Small intestine (tissue), 16 donors: ENCODE measurements at places on chromosomes 1 and 21.
A peak's percentile ranks its signal among the peaks of the same experiment; 100 is the strongest.

DNA sequence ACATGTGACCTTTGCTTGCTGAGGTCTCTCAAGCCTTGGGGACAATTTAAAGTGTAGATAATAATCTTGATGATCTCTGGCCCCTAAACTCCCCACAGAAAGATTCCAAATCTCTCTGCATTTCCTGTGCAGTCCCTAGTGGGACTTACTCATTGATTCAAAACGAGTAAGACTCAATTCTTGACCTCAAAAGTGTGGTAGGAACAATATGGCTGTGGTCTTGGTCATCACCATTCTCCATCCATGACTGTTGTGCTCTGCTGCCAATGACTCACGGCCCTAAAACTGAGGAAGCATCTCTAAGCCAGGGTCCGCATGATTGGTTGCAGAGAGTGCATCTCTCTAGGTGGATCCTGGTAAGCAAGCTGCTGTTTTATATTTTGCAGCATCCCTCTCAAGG lies 268.0 kb downstream of the PTGER3 start:
- DNase-seq = no peak

- no peak for DNase-seq
Measured at GRCh38 chr1:90879281-90879680, 142.6 kb downstream of the ZNF644 start.

- no peak for DNase-seq
Measured at GRCh38 chr21:44750675-44751025, 39.3 kb upstream of the TSPEAR start.

DNA sequence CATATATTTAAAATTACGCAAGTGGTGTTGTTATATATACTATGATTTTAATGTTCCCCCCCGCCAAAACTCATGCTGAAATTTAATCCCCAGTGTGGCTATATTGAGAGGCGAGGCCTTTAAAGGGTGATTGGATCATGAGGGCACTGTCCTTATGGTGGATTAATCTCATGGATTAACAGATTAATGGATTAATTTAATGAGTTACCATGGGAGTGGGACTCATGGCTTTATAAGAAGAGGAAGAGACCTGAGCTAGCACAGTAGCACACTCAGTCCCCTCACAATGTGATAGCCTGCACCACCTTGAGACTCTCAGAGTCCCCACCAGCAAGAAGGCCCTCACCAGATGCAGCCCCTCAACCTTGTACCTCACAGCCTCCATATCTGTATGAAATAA lies 34.8 kb downstream of the C1orf198 start:
- DNase-seq = no peak

- DNase-seq = peak; percentile 71
Measured at GRCh38 chr1:234849832-234850231, 239.9 kb upstream of the IRF2BP2 start.

GRCh38 chr1:150813028-150813707 lies 5.1 kb upstream of the CTSK start:
- peak; percentile 66 for DNase-seq

DNA sequence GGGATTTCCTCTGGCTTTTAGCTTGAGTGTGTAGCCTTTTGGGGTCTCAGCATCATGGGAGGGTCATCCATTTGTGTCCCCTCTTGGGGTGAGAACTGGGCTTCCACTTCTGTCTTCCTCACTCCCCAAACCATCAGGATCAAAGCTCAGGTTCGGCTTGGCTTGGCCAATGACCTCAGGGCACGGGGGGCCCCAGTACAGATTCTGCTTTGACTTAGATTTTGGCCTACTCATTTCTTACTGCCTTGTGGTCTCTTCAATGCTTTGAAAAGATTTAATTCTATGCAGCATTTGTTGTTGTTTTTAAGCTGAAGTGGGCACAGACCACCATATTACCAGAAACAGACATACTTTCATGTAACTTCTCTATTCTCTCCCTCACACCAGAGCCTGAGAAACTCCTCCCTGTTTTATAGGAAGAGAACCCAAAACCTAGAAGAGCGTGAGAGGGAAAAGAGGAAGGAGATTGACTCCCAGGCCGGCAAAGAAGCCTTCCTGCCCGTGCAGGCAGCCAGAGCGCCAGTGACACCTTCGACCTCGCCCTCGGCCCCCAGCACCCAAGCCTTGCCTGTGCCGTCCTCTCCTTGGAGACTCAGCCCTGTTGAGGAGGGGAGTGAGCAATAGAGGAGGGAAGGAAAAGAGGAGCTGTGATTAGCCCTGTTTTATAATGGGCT lies 1.9 kb upstream of the S100A3 start:
- DNase-seq = no peak

DNA sequence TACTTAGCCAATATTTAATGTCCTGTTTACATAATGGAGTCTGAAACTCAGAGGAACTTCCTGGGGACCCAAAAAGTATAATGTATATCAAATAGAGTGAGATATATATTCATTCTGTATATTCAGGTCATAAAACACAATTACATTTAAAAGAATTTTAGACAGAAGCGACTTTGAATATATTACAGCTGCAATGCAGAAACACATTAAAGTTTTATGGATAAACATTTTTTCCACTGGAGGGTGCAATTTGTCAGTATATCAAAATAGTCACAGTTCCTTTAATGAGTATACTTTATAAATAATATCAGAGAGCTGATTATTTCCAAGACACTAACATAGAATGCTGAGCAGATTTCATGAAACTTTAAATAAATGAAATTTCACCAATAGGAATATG lies 43.9 kb upstream of the CRB1 start:
- no peak for DNase-seq

DNA sequence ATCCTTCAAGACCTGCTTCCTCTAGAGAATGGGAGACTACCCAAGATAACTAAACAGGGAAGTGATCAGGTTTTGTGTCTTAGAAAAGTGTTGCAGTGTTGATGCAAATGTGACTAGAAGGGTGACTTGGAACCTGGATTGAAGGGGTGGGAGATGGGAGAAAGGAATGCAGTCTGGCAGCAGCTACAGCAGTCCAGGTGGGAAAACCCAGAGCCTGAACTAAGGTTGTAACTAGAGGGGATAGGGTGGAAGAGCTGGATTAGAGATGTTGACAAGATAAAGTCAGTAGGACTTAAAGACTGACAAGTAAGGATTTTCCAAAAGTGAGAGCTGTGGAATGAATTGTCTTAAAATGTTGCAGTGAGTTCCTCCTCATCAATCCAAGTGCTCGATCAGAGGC lies 7.1 kb upstream of the SHISA4 start:
- no peak for DNase-seq

- DNase-seq = no peak
Measured at GRCh38 chr1:157512036-157512969, 40.0 kb downstream of the FCRL5 start.

DNA sequence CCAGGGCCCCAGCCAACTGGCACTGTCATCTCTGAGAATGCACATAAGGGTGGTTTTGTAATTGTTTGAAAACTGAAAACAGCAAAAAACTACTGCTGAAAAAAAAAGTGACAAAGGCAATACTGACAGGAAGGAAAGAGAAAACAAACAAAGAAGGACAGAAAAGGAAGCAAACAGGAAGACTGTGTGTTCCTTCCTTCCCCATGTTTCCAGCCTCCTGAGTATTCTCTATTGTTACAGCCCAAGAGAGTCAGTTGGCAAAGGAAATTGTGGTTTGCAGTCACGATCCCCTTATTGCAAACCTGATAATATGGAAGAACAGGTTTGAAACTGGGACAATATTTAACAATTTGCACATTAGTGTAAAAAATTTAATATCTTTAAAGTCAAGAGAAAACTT lies 1177.6 kb downstream of the PLA2G4A start:
- no peak for DNase-seq

DNA sequence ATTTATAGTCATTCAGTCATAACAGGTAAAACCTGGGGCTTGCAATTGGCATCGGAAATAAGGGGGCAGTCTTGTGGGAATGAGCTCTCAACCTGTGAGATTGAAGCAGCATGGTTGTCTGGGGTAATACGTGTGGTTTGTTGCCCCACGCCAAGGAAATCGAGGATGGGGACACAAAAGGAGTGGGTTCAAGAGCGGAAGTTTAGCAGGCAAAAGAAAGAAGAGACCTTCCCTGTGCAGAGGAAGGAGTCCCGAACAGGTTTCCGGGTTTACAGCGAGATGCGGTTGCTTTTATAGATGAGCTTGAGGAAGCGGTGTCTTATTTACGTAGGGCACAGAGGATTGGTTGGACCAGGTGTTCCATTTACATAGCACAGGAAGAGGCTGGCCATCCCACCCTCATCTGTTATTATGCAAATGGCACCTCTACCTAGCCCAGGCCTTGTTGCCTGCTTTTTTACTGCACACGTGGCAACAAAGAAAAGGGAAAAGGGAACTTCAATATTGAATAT lies 37.3 kb downstream of the IFNAR1 start:
- peak; percentile 58 for DNase-seq

DNA sequence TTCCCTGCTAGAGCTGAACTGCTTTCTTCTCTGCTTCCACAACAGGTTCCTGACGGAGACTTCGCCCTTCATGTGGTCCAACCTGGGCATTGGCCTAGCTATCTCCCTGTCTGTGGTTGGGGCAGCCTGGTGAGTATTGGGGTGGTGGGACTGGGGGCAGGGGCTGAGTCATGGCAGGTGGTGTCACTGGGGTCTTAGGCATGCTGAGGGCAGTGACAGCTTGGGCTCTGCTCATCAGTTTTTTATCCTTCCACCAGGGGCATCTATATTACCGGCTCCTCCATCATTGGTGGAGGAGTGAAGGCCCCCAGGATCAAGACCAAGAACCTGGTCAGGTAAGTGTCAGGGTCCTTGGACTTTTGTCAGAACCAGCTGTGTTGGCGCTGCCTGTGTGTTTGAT lies 1.3 kb downstream of the ATP6V0B start:
- no peak for DNase-seq

DNA sequence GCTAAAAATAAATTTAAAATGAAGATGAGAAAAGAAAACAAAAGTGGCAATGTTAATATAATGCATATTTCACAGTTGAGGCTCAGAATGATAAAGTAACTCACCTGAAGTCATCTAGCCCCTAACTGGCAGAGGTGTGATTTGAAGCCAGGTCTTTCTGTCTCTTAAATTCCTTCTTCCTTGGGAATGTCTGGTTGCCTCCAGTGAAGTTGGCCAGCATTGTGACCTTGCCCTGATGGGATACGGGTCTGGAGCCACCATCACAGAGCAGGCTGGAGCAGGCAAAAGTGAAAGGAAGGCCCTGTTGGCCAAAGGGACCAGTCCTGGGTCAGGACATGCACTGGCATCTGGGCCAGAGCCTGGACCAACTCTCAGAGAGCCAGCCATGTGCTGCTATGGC lies 111.7 kb downstream of the EPHB2 start:
- DNase-seq = no peak

- no peak for DNase-seq
Measured at GRCh38 chr21:28687586-28687985, 305.1 kb downstream of the LTN1 start.

GRCh38 chr1:55067022-55067778 lies 27.9 kb downstream of the PCSK9 start:
- DNase-seq = no peak

DNA sequence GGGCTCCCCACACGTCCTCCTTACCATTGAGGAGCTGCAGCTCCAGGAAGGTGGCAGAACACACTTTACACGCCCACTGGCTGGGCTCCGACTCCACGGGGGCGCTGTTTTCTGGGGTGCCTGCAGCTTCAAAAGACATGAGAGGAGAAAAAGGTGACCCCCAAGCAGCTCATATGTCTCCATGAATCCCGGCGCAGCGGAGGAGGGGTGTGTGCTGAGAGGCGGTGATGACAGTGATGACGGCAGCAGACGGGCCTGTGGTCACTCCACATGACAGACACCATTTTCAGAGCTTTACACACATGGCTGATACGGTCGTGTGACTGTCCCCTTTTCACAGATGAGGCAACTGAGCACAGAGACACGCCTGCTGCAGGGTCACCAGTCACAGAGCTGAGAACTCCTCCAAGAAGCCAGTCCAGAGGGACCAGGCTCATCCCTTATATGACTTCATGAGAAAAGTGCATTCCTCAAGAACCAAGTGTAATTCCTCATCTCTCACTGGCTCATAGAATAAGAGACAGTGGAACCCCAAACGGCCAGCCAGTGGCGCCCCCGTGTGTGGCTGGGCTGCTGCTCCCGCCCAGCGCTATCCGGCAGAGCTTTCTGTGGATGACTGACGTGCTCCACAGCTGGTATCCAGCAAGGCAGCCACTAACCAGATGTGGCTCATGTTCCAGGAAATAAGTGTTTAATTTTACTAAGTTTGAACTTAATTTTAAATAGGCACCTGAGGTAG lies 31.9 kb downstream of the PRDM15 start:
- no peak for DNase-seq

DNA sequence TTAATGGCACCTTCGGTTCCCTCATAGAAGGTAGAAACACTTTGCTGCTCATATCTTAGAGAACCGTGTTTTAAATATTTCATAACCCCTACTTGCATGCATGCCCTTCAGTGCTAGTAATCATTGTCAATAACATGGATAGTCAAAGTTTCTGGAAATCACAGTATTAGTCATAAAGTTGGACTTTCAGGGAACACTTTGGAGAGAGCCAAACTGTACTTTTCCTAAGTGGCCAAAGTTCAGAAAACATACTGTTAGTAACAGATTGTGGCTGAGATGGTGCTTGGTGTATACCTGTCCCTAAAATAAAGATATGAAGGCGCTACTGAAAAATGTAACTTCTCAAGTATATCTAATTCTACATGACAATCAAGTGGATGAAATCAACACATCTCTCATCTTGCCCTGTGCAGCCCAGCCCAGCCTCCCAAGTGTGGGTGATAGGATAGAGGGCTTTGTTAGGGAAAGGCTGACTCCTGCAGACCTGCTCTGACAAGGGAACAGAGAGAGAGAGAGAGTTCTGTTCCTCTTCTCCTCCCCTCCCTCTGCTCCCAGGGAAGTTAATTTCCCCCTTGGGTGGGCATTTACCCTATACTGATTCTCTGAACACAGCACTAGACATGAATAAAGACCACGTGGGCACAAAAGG lies 14.4 kb downstream of the MYOC start:
- DNase-seq = peak; percentile 35

GRCh38 chr1:208778417-208778816 lies 534.2 kb upstream of the PLXNA2 start:
- DNase-seq = no peak
